ENCODE measurements at places on chromosomes 2 and 18. TPM values are rescaled to one million over a fixed set of nuclear protein-coding genes. Genes with fewer than 3 reads are reported as not detected.

DNA sequence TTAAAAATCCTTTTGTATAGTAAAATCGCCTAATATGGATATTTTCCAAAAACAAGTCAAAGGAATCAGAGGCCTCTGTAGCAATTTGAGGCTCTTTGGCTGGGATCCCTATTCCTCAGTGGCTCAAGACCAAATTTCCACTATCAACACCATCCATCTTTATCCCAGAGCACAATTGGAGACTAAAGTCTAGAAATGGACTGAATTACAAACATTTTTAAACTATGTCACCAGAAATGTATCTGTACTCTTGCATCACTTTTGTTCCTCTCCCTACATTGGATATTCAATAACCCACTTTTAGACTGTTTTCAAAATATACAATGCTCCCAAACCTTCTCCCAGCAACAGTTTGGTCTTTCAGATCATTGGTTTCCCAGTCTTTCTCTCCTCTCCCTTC, 140.4 kb upstream of the KLHL29 start:
- peaks cover 5% of the 10 kb centered on the region for H3K27me3 ChIP-seq
- no peaks in the 10 kb centered on the region for H3K36me3 ChIP-seq
- H3K4me1 ChIP-seq: no peaks in the 10 kb centered on the region
- DNase-seq: no peak
- H3K27ac ChIP-seq: no peak overlapping the region
- no peak overlapping the region for H3K4me3 ChIP-seq

SERPINB7 gene
- not detected for total RNA-seq

GRCh38 chr18:69364930-69365329, 35.8 kb upstream of the DOK6 start:
- peaks cover 6% of the 10 kb centered on the region for H3K27me3 ChIP-seq
- DNase-seq: no peak
- H3K36me3 ChIP-seq: peaks cover 7% of the 10 kb centered on the region
- H3K4me1 ChIP-seq: no peaks in the 10 kb centered on the region
- H3K4me3 ChIP-seq: no peak overlapping the region
- no peak overlapping the region for H3K27ac ChIP-seq

GRCh38 chr2:170500770-170501169, 214.4 kb upstream of the SP5 start:
- H3K36me3 ChIP-seq: no peaks in the 10 kb centered on the region
- peaks cover 35% of the 10 kb centered on the region for H3K27me3 ChIP-seq
- H3K27ac ChIP-seq: no peak overlapping the region
- no peak for DNase-seq
- H3K4me3 ChIP-seq: no peak overlapping the region

ANKRD30B gene
- not detected for total RNA-seq

GRCh38 chr2:148607566-148607965, 37.0 kb upstream of the EPC2 start:
- peaks cover 18% of the 10 kb centered on the region for H3K27me3 ChIP-seq
- H3K4me1 ChIP-seq: peaks cover 8% of the 10 kb centered on the region
- DNase-seq: no peak
- no peak overlapping the region for H3K4me3 ChIP-seq

Measured in natural killer cell treated with Interleukin-12 subunit alpha and Interleukin-12 subunit beta and Interleukin-15 and Interleukin-18, amount 100 ng/mL, for 72 hours (primary cell).